ENCODE measurements at places on chromosomes 7 and 10.

GRCh38 chr10:89861584-89862301 lies 160.4 kb downstream of the KIF20B start:
- no peak for DNase-seq

DNA sequence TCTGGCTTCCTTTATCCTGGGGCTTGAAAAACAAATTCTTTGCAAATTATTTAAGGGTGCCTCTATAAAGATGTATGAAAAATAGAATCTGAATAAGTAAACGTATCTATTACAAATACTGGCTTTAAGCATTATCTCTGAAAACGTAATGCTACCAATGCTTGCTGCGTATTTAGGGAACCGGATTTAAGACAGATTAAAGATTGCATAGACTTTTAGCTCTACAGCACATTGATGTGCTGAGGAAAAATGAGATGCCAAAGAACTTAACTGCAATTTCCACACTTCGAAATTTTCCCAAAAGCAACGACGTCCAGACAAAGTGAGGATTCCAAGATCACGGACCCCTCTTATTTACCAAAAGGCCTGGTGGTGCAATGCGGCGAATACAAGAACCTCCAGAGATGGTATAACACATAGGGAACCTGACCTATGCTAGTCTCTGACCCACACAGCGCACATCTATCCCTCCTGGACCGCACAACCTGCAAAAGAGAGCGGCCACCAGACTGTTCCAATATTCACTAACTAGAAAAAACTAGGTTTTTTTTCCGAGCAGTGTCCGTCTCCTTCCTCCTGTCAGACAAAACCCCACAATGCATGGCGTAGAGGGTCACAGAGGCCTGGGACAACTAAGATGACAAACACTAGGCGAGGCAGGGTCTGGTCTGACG lies 34.3 kb upstream of the PHF14 start:
- no peak for DNase-seq

DNA sequence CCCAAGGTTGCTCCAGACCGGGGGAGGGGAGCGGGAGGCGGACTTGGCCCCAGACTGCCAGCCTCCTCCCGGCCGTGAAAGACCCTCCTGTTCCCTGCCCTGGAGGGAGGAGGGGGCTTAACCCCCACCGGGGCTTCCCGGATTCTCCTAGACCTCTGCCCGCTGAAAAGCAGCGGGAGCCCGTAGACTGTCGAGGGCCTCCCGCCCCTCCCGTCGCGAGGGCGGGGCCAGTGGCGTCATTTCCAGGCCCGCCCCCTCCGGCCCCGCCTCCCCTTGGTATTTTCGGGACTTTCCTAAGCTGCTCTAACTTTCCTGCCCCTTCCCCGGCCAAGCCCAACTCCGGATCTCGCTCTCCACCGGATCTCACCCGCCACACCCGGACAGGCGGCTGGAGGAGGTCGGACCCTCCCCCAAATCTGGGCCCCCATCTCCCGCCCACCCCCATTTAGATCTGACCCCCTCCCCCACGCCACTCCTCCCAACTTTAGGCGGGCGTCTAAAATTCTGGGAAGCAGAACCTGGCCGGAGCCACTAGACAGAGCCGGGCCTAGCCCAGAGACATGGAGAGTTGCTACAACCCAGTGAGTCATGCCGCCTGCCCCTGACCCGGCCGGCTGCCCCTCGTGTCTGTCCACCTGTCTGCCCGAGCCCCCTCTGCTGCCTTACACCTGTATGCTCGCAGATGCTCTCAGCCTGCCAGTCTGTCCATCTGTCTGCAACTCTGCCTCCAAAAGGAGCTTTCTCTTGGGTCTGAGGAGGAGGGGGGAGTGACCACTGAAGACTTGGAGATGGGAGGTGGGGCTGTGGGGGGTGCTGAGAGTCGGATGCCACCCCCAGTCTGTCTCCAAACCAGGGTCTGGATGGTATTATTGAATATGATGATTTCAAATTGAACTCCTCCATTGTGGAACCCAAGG lies at the start of gene NFKB2:
Gene NFKB2 (plus strand): TSS at position 306 of the 917 bp plus-strand sequence. CDS start 255 bp downstream, at position 561.
- DNase-seq = no peak

DNA sequence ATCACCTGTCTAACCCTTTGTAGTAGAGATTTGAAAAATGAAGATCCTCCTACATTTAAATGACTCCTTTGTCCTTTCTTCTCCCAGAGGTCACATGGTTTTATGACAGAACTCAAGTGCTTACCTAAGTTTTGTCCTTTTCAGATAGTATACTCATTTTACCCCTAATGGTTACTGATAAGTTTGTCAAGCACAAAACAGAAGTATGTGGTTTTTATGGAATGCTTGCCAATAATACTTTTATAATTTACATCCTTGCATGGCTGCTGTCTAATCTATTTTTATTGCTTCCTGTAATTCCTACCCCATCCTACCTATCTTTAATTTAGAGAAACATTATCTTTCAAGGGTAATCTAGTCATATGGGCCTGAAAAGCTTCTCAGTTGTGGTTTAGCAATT lies 37.5 kb downstream of the HELLS start:
- no peak for DNase-seq

DNA sequence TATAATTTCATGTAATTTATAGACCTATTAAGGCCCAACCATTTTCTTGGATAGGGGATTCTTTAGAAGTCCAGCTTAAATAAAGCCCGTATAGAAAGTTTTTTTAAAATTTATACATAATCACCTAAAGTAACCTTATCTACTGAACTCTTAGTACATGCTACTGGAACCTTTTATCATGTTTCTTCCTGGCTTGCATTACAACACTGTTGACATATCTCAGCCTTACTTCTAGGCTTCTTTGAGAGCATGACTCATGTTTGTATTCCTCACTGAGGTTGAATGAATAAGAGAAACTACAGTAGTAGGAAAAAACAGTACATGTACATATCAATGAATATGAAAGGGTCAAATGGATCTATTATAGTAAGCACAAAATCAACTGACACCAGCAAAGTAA lies 8.2 kb upstream of the MAGI2 start:
- no peak for DNase-seq

GRCh38 chr10:5809527-5810154 lies 3.6 kb downstream of the GDI2 start:
- DNase-seq = no peak

DNA sequence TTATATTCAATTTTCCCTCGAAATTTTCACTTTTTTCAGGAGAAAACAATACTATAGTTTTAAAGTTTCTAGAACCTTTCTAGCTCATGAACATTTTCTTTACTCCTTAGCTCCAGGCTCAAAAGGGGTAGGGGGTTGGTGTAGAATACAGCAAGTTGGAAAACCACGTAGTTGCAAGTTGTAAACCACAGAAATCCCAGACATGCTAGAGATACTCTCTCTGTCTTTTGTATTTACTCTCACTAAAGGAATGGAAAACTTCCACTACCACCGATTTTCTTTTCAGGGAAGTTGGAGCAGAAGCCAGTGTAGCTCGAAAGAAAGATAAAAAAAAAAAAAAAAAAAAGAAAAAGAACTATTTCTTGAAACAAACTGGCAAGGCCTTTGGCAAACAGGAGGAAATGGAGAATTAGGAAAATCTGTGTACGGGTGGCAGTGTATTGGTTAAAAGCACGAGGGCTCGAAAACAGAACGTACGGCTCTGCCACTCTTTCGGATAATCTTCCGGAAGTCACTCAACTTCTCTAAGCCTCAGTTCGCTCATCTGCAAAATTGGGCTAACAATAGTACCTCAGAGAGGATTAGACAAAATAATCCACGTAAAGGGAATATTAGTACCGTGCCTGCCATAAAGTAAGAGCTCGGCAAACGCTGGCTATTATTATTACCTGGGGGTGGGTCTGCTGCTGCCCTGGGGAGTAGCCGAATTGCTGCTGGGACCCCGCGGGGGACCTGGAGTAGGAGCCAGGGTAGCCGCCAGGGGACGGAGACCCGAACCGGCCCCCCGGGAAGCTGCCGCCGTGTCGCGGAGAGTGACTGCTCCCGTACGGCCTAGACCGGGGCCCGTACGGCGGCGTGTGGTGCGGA lies 628 bp downstream of the MPLKIP start:
- no peak for DNase-seq

- no peak for DNase-seq
Observed at GRCh38 chr10:101066896-101067355, 5.1 kb downstream of the KAZALD1 start.

GRCh38 chr7:155555116-155555695 lies 8.8 kb upstream of the CNPY1 start:
- no peak for DNase-seq

- DNase-seq = no peak
Observed at GRCh38 chr10:43123361-43124093, 14.7 kb upstream of the CSGALNACT2 start.

DNA sequence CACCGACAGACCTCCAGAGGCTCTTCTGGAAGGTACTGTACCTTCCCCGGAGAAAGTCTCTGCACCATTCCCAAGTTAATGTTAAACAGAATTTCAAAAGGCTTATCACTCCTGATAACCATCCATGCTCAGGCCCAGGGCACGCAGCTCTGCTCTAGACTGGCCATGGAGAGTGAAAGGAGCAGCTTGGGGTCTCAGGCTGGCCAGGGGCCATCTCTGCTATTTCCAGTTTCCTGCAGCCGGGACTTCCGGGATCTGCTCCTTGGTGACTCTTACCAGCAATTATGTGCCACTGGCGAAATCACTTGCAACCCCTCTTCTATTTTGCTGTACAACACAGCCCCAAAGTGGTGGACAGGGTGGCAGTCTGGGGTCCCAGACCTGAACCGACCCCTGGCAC lies 6.0 kb downstream of the CLDN15 start:
- no peak for DNase-seq
